ENCODE measurements at places on chromosomes 1 and 21.
A peak's percentile ranks its signal among the peaks of the same experiment; 100 is the strongest.

DNA sequence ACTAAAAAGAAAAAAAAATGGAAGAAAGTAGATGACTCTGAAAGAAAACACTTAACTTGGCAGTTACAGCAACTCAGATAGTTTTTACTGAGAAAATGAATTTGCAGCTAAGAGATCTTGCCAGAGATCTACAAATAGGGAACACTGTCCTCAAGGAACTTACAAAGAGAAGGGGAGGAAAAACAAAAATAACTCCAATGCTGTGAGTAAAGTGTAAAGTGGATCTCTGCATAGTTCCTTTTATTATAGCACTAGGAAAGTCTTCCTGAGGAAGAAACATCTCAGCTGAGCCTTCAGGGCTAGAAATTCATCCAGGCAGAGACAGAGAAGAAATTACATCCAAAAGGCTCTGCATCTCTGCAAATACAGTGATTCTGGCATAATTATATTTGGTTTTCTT lies 3.9 kb downstream of the CD1B start:
- DNase-seq = no peak

GRCh38 chr1:155003766-155004351 lies 1.3 kb downstream of the ZBTB7B start:
- peak; percentile 80 for DNase-seq

GRCh38 chr1:67755619-67756018 lies 70.6 kb downstream of the GADD45A start:
- peak; percentile 90 for DNase-seq

- no peak for DNase-seq
Measured at GRCh38 chr21:36964827-36965719, 1.4 kb downstream of the HLCS start.

GRCh38 chr1:236861560-236862218 lies 66.6 kb downstream of the MTR start:
- DNase-seq = no peak

DNA sequence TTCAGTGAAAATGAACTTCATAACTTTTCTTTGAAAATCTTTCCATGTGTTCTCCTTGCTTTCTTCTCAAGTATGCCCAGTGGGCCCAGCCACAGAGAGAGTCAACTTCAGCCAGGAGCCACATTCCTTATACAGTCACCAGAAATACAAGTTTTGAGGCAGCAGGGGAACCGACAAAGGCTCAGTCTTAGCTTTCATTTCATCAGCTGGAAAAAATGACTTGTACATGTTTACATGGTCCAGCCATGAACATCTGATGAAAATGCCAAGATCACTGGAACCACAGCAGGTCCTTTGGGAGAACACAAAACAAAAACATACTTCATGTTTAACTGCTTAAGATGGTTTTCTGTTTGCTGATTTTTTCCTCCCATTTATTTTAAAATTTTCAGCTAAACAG lies 72.5 kb downstream of the SYDE2 start:
- no peak for DNase-seq

GRCh38 chr1:224873434-224874369 lies 55.8 kb upstream of the DNAH14 start:
- peak; percentile 74 for DNase-seq

DNA sequence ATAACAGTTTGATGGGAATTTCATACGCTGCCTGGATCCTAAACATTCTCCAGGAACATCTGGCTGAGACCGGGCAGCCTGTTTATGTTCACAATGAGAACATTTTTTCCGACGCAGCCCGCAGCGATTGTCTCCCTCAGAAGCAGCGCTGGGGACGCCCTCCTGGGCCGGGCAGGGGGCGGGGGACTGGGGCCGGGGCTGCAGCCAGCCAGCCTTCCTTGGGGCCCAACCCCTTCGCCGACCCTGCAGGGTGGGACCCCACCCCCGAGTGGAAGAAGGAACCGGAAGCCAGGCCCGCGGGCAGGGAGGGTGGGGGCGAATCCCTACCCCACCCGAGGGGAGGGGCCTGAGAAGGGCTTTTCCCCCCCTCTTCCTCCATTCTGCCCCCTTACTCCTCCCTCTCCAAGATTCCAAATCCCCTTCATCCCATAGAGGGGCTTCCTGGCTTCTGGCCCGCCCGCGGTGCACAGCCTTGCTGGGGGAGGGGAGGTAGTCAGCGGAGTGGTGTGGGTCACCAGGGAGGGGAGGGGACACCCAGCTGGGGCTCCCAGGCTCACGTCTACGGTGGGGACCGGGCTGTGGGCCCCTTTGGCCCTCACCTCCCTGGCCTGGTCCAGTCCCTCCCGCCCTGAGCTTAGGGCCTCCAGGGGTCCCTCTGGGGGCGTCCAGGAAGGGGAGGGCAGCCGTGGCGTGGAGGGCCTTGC lies 60.6 kb downstream of the WNT9A start:
- DNase-seq = no peak

- DNase-seq = no peak
Measured at GRCh38 chr1:62628506-62628905, 31.2 kb downstream of the ANGPTL3 start.

DNA sequence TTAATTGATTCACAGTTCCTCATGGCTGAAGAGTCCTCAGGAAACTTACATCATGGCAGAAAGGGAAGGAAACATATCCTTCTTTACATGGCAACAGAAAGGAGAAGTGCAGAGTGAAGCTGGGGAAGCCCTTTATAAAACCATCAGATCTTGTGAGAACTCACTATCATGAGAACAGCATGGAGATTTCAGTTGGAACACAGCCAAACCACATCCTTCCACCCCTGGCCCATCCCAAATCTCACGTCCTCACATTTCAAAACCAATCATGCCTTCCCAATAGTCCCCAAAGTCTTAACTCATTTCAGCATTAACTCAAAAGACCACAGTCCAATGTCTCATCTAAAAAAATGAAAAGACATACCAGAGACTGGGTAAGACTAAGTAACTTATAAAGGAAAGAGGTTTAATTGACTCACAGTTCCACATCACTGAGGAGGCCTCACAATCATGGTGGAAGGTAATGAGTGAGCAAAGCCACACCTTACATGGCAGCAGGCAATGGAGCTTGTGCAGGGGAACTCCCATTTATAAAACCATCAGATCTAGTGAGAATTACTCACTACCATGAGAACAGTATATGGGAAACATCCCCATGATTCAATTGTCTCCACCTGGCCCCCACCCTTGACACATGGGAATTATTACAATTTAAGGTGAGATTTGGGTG lies 105.2 kb downstream of the MRPL39 start:
- DNase-seq = no peak

DNA sequence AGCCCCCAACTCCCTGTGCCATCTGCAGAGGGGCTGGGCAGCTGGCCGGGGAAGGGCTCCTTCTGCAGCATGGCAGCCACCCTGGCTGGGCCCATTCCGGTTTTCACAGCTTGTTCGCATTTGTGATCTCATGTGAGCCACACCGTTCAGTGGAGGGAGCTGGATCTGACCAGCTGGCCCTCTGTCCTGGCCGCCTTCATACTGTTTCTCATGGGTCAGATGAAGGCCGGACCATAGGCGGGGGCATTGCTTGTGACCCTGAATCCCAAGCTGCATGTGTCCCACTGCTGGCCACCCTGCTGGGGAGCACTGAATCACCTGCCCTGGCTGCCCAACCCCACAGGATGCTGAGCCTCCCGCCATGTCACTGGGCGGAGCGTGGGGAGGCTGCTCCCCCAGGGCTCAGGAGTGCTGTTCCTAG lies 36.4 kb upstream of the PRSS38 start:
- peak; percentile 13 for DNase-seq

DNA sequence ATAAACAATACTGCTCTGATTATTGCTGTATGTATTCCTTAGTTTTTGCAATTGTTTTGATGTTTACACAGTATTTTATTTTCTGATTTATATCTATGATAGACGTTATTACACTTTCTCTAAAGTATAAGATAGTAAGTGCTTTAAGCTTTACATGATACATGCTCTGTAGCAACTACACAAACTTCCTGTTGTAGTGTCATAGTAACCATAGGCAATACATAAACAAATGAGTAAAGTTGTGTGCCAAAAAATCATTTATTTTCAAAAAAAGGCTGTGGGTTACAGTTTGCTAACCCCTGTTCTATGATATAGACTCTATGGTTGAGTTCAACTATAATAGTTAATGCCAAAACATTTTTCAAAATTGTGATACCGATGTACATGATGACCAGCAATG lies 1156.4 kb downstream of the AMY1C start:
- no peak for DNase-seq

- peak; percentile 72 for DNase-seq
Measured at GRCh38 chr1:111481387-111482221, 7.8 kb downstream of the C1orf162 start.

GRCh38 chr1:157960773-157961172 lies 32.7 kb upstream of the KIRREL1 start:
- no peak for DNase-seq

DNA sequence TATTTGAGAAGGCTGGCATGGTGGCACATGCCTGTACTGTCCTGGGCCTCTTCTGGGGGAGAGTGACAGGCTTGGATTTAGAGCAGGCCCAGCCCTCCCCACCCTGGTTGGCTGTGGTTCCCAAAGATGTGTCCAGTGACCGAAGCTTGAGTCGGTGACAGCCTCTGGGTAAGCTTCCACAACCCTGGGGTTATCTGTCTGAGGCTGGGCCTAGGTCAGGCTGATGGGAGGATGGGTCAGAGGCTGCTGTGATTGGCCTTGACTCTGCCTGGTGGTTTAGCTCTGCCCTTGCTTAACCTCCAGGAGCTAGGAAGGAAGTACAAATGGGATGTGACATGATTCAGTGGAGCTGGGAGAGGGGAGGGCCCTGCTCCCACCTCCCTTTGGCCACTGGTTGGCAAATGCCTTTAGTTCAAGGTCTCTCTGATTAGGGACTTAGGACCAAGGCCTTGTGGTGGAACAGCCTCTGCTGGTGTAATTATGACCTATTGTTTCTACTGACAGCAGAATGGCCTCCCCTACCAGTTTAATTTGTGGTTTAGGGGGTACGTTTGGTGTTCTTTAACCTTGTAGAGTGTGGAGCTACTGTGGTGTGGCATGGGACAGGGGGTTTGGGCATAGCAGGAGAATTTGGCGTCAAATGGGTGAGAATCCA lies 16.6 kb downstream of the NUDC start:
- DNase-seq = no peak

DNA sequence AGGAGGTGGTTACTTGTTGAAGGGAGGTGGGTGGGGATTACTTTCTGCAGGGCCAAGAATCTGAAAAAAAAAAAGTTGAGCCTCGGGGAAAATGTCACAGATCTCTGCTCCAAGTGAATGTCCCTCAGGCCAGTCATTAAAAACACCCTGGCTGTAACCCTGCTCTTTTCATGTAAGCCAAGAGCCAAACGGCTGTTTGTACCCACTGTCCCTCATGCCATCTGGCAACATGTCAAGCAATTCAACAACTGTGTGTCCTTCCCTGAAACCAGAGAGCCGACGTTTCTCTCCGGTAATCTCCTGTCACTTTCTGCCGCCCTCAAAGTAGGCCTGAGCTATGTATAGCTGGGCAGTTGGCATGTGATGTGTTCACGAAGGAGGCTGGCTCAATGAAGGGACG lies 14.7 kb downstream of the CASQ2 start:
- no peak for DNase-seq

- no peak for DNase-seq
Measured at GRCh38 chr21:43669828-43670605, 10.7 kb downstream of the RRP1B start.

DNA sequence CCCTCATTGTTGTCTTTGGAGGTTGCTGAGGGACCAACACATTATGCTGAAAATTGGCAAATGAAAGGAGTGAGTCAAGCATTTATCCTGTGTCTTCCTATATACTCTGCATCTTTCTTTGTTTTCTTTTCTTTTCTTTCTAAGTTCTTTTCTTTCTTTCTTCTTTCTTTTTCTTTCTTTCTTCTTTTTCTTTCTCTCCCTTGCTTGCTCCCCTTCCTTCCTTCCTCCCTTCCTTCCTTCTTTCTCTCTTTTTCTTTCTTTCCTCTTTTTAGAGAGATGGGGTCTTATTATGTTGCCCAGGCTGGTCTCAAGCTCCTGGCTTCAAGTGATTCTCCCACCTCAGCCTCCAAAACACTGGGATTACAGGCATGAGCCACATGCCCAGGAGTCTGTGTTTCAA lies 28.3 kb upstream of the COX20 start:
- no peak for DNase-seq

GRCh38 chr1:5753549-5754421 lies 238.4 kb downstream of the NPHP4 start:
- DNase-seq = no peak

GRCh38 chr1:175904808-175905207 lies 161.4 kb upstream of the TNR start:
- DNase-seq = no peak

DNA sequence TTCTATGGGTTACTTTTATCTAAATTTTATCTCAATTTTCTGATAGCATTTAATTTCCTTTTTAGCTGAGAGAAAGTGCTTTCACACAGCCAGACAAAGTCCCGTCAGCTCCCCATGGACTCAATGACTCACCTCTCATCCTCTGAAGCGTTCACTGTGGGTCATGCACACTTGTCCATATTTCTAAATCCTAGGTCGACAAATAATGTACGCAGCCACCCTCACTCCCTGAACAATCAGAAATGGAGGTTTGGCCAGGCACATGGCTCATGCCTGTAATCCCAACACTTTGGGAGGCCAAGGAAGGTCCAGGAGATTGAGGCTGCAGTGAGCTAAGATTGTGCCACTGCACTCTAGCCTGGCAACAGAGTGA lies 42.4 kb upstream of the COA6 start:
- DNase-seq = peak; percentile 21

GRCh38 chr1:28642056-28642846 lies 616 bp downstream of the TAF12 start:
- peak; percentile 52 for DNase-seq

GRCh38 chr1:28882009-28882628 lies 32.2 kb upstream of the EPB41 start:
- DNase-seq = peak; percentile 90

DNA sequence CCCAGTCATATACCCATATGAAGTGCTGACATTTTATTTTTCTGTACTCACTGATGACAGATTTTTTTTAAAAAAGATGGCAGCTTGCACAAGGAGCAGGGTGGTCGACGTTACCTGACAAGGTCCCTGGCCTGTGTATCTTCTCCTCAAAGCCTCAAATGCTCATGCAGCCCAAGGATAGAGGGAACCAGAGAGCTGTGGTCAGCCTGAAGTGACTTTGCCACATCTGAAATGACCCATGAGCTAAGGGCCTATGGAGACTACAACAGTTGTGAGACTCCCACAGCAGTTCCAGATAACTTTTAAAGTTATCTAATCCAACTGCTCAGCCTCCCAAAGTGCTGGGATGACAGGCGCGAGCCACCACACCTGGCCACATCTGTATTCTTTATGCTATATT lies 131.1 kb downstream of the GLUL start:
- DNase-seq = peak; percentile 14

- DNase-seq = peak; percentile 90
Measured at GRCh38 chr1:210792250-210793102, 341.5 kb downstream of the KCNH1 start.

GRCh38 chr1:99465176-99465900 lies 180.6 kb upstream of the PALMD start:
- peak; percentile 92 for DNase-seq

- peak; percentile 69 for DNase-seq
Measured at GRCh38 chr1:162371611-162372010, 5.0 kb downstream of the SPATA46 start.

Measured in M059J (cell line).